GM18507 (cell line): ENCODE measurements at places on chromosomes 7 and 10.

DNA sequence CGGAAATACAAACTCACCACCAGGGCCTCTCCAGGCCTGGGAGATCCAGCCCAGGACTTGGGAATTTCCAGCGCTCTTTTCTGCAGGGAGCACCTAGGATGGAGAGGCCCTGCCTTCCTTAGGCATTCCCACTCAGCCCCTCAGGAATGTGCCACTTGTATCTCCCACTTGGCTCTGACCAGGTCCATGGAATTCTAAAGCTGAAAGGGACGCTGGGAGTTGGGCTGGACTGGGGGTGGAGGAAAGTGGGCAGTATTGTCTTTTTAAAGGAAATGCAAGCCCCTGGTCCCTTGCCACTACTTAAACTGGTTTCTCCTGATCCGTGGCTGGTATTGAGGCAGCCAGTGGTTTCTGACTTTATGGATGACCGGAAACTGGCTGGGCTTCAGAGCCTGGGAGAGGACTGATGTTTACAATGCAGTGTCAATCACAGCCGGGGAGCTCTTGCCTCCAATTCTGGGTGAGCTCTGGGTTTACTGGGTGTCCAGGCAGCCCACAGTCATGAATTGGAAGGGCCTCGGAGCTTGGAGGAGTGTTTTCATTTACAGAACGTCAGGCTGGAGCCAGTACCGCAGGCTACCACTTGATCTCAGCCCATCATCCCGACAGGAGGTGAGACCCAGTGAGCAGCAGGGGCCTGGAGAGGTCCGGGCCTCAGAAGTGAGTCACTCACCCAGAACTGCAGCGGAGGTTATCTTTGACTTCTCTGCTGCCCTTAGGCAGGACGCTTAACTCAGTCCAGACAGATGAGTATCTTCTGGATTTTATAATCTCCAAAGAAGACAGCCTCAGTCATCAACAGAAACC, 27.3 kb downstream of the AGAP3 start:
- DNase-seq, result no peak

DNA sequence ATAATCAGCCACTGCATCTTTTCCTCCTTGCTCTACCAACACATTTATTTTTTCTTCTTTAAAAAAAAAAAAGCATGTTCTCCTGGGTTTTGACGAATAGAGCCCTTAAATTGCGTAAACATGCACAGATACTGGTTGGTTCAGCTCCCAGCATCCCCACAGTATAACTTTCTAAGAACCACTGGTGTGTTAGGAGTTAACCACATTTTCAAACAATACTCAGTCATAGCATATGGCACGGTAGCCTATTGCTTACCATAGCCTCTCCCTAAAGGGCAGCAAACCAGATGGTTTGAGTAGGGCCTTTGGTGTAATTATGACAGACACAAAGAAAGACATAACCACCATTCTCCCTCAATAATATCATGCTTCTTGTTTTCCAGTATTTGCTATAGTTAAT, 145.0 kb downstream of the LRRC4 start:
- no peak for DNase-seq

- DNase-seq, result no peak
These were observed 146.1 kb downstream of the ABCA13 start for GRCh38 chr7:48317360-48317759.

- no peak for DNase-seq
These were observed 43.8 kb downstream of the DENND2A start for GRCh38 chr7:140596519-140597427.

- no peak for DNase-seq
These were observed 90.8 kb downstream of the CHN2 start for GRCh38 chr7:29285444-29285793.

GRCh38 chr7:25968205-25968993, 183.6 kb upstream of the NFE2L3 start:
- DNase-seq, result no peak

DNA sequence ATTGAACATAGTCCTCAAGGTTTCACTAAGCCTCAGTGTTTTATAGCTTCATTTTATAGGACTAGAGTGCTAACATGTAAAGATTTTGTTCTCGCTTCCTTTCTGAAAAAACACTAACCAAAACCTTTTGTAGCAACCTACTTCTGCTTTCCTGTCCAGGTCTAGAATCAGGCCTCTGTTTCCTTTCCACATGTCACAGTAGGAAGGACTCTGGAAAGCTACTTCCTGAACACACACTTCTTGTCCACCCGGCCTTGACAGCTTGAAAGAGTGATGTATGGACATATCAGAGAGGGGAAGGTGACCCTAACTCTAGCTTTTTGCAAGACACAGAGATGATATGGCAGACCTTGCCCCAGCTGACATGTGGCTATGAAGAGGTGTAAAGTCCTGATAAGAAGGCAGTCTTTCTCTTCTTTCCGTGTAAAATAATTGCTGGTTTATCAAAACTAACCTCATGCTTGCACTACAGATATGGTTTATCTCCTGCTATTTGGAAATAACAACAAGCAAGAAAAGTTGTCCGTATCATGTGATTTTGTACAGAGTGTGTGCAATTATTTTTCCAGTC, 175.4 kb downstream of the SKAP2 start:
- no peak for DNase-seq

GRCh38 chr7:25795824-25796235, 356.2 kb upstream of the NFE2L3 start:
- no peak for DNase-seq

DNA sequence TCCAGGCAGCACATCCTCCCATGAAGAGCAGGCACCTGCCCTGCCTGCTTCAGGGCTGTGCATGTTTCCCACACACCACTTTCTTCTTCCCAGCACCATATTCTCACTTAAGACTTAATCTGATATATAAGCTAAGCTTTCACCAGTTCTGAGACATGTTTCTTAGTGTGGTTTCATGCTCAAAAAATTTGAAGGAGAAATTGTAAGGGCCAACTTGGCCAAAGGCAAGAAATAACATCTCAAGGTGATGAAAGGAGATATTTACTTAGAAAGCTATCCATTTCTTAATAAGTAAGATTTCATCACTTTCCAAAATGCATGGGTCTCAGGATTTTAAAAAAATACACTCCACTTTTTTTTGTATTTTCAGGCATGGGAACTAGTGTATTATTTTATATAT, 468.1 kb upstream of the AKR1E2 start:
- DNase-seq, result no peak

DNA sequence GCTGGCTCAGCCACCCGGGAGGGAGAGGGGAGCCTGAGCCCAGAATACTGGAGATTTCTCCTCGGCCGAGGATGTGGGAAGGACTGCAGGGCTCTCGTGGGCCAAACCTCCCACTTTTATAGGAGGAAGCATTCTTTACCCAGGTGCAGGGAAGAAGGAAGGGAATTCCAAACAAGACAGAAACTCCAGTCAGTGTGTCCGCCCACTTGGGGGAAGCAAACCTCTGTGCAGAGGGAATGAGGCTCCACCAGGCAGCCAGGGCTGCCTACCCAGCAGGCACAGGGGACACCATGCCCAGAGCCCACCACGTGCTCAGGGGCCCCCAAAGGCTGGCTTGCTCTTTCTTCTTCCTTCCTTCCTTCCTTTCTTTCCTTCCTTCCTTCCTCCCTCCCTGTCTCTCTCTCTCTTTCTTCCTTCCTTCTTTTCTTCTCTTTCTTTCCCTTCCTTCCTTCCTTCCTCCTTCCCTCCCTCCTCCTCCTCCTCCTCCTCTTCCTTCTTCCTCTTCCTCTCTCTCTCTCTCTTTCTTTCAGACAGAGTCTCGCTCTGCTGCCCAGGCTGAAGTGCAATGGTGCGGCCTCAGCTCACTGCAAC, 15.4 kb upstream of the FZD9 start:
- no peak for DNase-seq

DNA sequence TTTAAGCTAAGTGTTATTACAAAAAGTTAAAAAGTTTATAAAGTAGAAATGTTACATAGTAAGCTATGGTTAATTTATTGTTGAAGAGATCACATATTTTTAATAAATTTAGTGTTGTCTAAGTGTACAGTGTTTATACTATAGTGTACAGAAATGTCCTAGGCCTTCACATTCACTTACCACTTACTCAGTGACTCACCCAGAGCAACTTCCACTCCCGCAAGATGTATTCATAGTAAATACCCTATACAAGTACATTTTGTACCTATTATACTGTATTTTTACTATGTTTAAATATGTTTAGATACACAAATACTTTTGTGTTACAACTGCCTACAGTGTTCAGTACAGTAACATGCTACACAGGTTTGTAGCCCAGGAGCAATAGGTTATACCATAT, 69.2 kb downstream of the DNAJC1 start:
- no peak for DNase-seq

- DNase-seq, result no peak
These were observed 453.1 kb upstream of the MKI67 start for GRCh38 chr10:128579280-128579865.

- DNase-seq, result no peak
These were observed 120.7 kb upstream of the CARD11 start for GRCh38 chr7:3164380-3164792.

GRCh38 chr7:156019776-156020565, 207.7 kb upstream of the SHH start:
- no peak for DNase-seq

DNA sequence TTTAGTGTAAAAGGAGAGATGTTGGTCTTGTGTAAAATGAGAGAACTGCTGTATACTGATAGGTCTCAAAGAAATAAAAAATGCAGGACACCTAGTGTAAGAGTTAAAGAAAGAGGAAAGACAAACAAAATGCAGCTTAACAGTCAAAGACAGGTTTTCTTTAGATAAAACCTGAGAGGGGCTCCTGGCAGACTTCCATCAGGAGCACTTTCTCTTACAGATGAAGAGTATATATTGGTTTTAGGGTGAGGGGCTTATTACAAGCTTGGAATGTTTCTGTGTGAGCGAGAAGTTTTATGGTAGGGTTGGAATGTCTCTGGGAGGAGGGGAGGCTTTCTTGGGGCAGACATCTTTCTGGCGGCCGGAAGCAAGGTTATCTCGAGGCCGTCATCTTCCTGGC, 16.2 kb downstream of the ACBD7 start:
- no peak for DNase-seq

GRCh38 chr7:94511718-94512117, 2.1 kb downstream of the CASD1 start:
- no peak for DNase-seq

DNA sequence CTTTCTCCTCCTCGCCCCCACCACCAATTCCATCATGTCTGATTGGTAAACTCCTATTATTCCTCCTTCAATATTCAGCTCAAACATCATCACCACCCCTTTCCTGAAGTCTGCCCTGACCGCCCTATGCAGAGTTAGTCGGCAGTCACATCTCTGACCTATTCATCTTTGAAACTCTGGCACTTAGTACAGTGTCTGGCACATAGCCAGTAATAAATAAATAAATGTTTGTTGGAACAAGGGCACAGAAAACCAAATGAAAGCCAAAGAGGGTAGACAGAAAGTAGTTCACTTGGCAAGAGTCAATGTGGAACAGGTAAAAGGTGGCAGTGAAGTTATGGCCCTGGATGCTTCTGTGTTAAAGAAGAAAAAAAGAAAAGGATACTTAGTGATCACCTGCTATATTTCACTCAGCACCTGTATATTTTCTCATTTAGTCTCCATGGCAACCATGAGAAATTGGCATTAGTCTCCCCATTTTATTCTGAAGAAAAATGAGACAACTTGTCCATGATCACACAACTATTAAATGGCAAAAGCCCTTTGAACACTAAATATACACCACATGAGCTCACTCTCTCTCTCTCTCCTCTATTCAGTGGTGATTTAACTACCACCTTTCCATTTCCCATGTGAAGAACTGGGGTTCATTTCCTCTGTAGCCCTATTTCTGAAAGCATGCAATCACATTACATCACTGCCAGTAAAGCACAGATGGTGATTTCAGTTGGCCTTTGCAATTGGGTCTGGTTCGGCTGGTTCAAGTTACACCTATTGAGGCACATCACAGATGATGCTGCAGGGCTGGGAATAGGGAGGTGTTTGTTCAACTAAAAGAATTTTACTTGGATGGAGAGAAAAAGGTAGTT, 25.3 kb downstream of the CHCHD3 start:
- DNase-seq, result no peak

DNA sequence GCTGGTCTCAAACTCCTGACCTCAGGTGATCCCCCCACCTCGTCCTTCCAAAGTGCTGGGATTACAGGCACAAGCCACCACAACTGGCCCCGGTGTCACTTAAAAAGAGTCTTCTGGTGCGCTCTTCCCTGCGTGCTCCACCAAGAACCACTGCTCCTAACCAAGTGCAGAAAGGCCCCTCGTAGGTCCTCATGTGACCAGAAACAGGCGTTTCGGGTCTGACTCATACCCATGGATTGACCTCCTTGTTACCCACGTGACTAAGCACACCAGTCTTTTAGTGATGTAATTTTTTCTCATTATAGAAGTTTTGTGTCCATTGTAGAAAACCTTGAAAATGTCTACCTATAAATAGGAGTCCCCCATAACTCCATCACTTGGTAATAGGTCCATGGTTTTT, 13.9 kb downstream of the FKBP6 start:
- no peak for DNase-seq

DNA sequence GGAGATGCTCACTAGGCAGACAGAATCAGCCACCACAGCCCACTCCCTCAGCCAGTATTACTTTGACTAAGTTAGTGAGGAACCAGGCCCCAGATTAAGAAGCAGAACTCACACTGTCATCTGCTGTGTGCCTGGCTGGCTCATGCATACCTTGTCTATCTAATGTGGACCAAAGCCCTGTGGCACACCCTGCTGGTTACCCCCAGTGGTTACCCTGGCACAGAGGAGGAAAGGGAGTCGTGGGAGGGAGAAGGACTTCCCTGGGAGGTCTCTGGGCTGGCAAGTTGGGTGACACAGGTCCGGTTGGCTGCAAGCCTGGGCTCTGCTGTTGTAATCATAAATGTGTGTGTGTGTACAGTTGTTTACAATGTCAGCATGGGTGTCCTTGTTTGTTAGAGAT, 7.5 kb upstream of the SH2D4B start:
- no peak for DNase-seq

GRCh38 chr7:133009426-133010252, 72.3 kb downstream of the CHCHD3 start:
- no peak for DNase-seq

DNA sequence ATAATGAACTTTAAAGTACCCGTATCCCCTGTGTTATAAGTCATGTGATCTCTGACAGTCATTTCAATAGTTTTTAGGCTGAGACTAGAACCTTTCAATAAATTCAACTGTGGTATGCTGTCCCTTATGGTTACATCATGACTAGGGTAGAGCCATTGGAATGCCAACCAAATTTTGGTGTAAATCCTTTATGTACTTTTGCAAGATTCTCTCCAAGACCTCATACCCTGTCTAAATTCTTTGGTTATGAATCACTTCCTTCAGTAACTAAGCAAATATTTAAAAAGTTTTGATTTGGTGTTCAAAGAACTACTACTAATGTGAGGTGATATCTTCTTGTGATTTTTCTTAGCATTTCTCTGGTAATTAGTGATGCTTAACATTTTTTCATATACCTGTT, 20.8 kb upstream of the OR6B1 start:
- no peak for DNase-seq

DNA sequence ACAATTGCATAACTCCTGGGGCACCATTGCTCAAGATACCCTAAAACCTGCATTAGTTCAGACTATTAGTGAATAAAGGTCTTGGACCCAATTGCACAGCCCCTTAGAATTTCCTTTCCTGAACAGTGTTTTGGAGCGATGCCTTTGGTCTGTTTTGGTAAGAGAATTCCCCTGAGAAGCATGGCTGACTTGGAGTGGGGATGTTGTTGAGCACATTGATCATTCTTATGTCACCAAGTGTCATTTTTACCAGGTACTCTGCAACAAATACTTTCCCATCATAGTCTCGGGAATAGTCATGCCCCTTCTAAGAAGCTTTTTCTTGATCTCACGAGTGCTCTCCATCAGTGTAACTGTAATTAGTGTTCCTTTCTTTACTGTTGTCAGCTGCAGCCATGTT, 229.7 kb downstream of the GFRA1 start:
- no peak for DNase-seq
